Fibroblast of skin of left biceps (primary cell): ENCODE measurements at places on chromosomes 4 and X.

- no peak for DNase-seq
Observed at GRCh38 chr4:95798003-95798402, 41.9 kb upstream of the PDHA2 start.

DNA sequence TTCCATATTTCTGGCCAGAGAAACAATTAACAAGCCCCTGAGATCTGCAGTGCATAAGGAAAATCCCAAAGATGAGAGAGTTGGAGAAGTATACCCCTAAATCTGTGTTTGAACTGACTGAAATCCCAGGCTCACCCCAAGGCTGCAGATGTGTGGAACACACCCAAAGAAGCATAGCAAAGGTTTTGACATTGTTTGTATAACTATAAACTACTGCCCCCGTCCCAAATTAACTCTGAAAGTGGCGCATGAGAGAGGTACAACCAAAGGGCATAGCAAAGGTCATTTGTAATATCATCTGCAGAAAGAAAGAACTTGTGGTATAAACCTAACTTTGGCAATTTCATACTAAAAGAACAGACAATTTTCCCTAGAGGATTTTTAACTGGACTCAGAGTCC lies 157.9 kb downstream of the DCAF12L1 start:
- DNase-seq: no peak

- peak; percentile 1 for DNase-seq
Observed at GRCh38 chr4:156230176-156230575, 276.5 kb upstream of the CTSO start.

GRCh38 chr4:70969076-70969475 lies 24.4 kb upstream of the DCK start:
- no peak for DNase-seq

DNA sequence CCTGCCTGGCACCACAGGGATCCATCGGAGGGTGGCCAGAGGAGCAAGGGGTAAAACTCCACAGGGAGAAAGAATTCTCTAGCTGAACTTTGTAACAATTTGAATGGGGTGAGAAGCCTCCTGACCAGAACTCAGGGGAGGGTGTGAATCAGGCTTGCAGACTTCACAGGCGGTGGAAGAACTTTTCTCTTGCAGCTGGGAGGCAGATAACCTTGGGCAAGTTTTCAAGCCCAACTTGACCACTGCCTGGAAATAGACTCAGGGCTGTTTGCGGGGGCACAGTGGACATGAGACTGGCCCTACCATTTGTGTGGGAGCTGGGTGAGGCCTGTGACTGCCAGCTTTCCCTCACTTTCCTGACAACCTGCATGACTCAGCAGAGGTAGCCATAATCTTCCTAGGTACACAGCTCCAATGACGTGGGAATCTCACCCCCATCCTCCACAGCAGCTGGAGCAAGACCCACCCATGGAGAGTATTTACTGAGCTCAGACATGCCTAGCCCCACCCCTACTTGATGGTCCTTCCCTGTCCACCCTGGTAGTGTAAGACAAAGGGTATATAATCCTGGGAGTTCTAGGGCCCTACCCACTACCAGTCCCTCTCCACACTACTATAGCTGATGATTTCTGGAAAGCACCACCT lies 210.0 kb upstream of the AGTR2 start:
- no peak for DNase-seq
